ENCODE measurements at places on chromosomes 4 and X. TPM values are rescaled to one million over a fixed set of nuclear protein-coding genes. Genes with fewer than 3 reads are reported as not detected.

Gene PDGFRA
- total RNA-seq = not detected

GRCh38 chrX:41067721-41068120, 17.5 kb upstream of the USP9X start:
- no peak for DNase-seq

Gene IQSEC2
- total RNA-seq = 0.21 TPM

DNA sequence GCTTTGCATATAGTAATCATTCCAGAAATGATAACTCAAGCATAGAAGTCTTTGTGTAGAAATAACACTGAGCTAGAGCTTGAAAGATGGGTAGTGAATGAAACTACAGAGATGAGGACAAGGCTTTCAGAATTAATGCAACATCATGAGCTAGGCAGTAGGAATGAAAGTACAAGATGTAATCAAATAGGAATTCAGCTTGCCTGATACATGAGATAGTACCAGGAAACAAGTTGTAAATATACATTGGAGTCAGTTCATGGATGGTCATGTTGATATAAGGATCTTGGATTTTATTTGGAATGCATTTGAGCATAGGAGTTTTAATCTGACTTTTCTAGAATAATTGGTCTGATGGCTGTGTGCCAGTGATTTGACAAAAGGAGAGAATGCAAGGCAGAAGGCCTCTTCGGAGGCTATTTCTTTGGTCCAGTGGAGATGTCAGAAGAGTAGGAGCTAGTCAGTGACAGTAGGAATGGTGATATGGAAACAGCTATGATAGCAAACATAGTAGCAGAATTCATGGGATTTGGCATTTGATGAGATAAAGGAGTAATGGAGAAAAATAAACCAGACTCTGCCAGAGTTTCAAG, 206.4 kb upstream of the PACRGL start:
- DNase-seq = no peak

DNA sequence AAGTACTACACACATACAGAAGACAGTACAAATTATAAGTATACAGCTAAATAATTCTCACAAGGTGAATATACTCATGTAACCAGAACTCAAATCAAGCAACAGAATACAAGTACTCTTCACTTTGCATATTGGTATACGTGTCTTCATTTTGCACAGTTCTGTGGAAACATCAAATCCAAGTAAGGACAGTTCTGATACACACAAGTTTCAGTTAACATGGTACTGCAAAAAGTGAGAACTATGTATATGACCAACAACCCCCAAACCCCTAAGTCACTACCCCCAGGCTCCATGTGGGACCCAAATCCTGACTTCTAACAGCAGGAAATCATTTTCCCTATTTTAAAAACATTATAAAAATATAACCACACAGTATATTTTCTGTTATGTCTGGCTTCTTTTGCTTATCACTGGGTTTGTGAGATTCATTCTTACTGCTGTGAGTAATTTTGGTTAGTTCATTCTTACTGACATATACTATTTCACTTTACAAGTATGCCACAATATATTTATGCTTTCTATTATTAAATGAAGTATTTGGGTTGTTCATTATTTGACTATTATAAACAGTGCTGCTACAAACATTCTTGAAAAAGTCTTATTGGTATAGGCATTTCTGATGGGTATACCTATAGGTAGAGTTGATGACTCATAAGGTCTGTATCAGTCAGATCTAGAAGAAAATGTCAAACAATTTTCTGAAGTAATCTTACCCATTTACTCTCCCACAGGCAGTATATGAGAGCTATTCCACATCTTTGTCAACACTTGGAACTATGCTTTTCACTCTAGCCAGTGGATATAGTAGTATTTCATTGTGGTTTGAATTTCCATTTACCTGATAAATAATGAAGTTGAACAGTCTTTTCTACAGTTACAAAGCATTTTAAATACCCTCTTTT, 47.0 kb downstream of the SCLT1 start:
- DNase-seq = no peak

DNA sequence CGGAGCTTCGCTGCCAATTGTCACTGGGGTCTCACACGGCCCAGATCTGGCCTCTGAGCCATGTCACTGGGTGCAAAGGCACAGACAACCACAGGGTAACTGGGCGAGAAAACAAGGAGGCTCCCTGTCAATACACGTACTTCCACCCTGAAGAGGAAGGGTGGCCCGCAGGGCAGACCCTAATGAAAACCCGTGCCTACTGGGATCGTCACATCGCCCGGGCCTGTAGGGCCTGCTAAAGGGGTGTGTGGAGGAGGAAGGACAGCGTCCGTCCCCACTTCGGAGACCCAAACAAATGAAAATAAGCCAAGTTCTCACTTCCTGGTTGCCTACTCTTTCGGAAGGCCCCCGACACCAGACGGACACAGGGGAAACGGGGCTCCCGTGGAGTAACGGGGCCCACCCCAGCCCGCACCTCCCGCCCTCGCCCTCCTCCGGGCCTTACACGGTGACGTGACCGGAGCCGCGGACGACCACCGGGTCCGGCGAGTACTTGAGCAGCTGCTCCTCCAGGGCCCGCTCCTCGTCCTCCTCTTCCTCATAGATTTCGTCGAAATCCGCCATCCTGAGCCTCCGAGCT, 578 bp downstream of the CHIC2 start:
- DNase-seq = peak; percentile 40

Gene LINC00632
- 0.02 TPM for total RNA-seq

Gene ASB5
- total RNA-seq = not detected

GRCh38 chr4:149754526-149754925, 61.1 kb downstream of the IQCM start:
- no peak for DNase-seq

- no peak for DNase-seq
These were observed 76.1 kb downstream of the NWD2 start for GRCh38 chr4:37320513-37321235.

DNA sequence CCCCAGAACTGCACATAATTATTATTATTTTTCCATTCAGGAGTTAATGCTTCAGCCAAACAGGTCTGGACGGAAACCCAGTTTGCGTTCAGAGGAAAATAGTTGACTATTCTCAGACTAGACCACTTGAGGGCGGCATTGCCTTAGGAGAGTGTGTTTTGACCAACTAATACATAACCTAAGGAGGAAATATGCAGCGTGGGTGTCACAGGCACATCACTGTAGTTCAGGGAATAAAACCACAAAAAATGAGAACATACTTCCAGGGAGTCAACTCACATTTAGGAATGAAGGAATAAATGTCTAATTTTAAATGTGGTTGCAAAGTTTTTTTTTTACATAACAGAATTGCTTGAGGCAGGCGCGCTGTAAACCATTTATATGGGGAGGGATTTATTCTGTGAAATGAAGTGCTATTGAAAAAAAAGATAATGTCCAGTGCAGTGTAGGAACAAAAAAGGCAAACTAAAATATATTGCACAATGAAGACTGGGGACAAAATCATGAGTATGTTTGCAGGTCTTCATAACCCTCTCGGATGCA, 93.3 kb downstream of the SYNPO2 start:
- DNase-seq = peak; percentile 39

Gene ELOVL6
- 8.4 TPM for total RNA-seq

GRCh38 chrX:41670112-41670511, 18.7 kb upstream of the GPR34 start:
- no peak for DNase-seq

Gene TLR10
- 0.29 TPM for total RNA-seq

GRCh38 chr4:52004414-52004813, 15.7 kb downstream of the LRRC66 start:
- no peak for DNase-seq

Gene ADGRL3
- total RNA-seq = not detected

DNA sequence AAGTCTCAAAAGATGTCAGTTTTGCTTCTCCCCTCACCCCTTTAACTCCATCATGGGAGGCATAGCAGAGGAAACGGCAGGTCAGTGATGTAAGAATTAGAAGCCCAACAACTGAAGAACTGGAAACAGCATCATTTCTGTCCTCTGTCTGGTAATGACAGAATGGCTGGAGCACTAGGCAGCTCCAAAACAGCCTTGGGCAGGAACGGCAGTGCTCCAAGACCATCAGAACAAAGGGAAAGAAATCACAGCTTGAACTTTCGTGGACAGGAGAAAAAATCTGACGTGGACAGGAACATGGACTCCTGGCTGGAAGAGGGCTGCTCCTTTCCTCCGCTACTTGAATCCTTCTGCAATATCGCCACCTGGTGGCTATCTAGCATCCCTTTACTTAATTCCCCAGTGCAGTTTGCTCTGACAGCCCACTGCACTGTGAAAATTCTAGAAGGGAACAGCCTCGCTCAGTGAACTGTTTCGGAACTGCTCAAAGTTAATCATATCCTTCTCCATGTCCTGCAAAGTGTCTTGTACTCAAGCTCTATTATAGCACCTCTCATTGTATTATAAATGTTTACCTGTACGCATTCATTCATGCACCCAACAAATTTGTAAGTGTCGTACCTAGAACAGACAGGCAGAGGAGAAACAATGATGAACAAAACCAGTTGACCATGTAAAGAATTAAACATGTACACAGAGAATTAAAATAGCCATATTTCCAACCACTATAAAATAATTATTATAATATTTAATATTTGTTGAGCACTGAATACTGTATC, 20.4 kb downstream of the SLC25A53 start:
- DNase-seq = peak; percentile 35

All from activated naive CD8-positive, alpha-beta T cell treated with anti-CD3 and anti-CD28 coated beads for 36 hours (primary cell).